Astrocyte of the cerebellum (primary cell): ENCODE measurements at places on chromosomes 12 and 14.

DNA sequence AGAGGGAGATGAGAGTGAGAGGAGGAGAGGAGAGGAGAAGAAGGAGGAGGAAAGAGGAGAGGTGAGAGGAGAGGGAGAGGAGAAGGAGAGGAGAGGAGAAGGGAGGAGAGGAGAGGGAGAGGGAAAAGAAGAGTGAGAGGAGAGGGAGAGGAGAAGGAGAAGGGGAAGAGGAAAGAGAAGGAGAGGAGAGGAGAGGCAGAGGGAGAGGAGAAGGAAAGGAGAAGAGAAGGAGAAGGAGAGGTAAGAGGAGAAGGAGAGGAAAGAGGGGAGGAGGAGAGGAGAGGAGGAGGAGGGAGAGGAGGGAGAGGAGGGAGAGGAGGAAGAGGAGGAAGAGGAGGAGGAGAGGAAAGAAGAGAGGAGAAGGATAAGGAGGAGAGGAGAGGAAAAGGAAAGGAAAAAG, 266.8 kb downstream of the ITPR2 start:
- no peak for DNase-seq

- peak; percentile 86 for DNase-seq
These were observed 169.5 kb upstream of the RTL1 start for GRCh38 chr14:101072945-101073597.

- no peak for DNase-seq
These were observed 1.0 kb upstream of the NAP1L1 start for GRCh38 chr12:76085520-76085868.

DNA sequence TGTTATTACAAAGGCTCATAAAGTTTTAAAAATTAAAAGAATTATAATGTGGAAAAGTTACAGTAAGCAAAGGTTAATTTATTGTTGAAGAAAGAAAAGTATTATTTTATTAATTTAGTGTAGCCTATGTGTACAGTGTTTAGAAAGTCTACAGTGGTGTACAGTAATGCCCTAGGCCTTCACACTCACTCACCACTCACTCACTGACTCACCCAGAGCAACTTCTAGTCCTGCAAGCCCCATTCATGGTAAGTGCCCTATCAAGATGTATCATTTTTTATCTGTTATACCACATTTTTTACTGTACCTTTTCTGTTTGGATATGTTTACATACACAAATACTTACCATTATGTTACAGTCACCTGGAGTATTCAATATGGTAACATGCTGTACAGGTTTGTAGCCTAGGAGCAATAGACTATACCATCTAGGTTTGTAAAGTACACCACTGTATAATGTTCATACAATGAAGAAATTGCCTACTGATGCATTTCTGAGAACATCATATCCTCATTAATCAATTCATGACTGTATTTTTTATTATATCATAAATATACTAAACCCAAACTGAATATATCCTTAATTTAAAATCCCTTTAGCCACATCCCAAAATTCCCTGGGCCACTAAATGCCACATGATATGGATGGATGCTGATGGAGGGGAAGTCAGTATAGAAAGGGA, 43.6 kb upstream of the NID2 start:
- DNase-seq, result no peak

DNA sequence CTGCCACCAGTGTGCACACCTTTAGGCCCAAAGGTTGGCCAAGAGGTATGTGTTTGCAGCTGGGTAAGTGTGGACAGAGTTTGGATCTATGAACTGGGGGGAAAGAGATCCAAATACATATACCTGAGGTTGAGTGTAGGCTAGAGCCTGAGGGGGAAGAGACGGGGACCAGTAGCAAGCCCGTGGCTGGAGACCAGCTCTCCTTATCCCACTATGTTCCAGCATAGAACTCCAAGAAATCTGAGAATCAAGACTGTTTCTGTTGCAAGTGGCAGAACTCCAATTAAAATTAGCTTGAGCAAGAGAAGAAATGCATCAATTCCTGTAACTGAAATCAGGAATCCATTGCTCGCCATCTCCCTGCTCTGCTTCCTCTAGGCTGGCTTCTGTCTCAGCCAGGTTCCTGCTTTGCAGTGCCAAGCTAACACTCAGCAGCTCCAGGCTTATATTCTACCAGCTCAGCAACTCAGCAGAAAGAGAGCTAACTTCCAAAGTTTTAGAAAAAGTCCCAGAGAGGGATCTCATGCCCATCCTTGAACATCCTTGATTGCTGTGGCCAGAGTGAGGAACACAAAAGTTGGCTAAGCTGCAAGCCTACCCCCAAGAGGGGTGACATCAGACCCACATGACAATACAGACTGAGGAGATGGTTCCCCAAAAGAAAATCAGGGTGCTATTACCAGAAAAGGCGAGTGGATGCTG, 1.5 kb upstream of the PCK2 start:
- DNase-seq, result no peak

- DNase-seq, result no peak
These were observed 62.1 kb upstream of the SLC38A4 start for GRCh38 chr12:46887870-46888269.

GRCh38 chr12:41663598-41664265, 475.6 kb downstream of the PDZRN4 start:
- DNase-seq, result peak; percentile 27

GRCh38 chr14:91866511-91867295, 633 bp downstream of the TC2N start:
- DNase-seq, result no peak

GRCh38 chr14:68795597-68796417, 2.9 kb upstream of the ZFP36L1 start:
- DNase-seq, result no peak

DNA sequence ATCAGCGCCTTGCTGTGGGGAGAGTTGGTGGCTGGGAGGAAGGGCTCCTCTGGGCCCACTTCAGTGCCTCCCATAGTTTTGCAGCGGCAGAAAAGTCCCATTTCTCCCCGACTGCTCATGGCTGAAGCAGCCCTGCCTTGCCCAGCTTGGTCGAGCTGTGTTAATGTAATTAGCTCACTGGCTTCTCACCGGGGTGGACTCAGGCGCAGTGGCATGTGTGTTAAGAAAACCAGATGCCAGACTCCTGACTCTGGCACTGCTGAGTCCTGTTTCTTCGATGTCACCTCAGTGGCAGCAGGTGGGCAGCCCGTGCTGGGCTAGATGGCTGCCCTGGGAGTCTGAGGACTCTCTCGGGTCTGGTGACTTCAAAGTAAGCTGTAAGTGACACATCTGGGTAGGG, 47.4 kb downstream of the CHST11 start:
- no peak for DNase-seq

DNA sequence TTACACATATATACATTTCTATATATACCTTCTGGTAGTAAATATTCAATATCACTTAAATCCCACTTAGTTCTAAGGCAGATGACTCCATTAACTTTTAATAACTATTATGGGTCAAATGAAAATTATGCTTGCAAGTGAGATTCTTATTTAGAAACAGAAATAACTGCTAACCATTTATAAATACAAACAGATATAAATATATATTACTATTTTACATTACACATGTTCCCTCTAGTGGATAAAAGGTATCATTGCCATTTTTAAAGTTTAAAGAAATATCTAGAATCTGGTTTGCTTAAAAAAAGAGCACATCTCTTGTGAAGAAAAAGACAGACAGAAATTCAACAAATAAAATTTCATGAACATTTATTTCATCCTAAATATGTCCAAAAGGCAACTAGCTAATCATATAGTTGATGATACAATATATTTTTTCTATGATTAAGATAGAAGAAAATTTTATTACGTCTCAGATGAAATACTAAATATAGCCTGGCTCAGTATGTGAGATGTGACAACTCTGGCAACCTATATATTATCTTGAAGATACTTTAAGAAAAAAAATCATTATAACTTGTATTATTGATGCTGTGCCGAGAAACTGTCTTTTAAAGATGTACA, 11.7 kb upstream of the RAD51AP1 start:
- no peak for DNase-seq

DNA sequence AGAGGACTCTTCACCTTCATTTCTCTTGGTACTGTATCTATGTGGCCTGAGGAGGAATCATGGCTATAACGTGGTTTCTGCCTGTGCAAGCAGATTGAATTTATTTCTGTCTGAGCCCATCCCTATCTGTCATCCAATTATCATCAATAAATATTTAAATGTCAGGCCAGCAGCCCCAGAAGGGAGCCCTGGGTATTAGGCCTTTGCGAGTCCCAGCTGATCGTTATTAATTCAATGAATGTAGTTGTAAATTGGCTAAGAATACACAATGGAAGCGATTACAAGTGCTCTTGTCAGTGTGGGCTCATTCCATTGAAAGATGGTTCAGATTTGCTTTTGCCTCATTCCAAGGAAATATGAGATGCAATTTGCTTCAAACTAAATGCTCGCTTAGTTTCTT, 142.0 kb downstream of the KTN1 start:
- no peak for DNase-seq

- no peak for DNase-seq
These were observed 145.0 kb downstream of the RIMBP2 start for GRCh38 chr12:130571089-130571488.

GRCh38 chr12:68159681-68160304, at the start of gene IFNG:
IFNG (minus strand) TSS chr12:68159740; CDS start chr12:68159615, 125 bp downstream.
- no peak for DNase-seq

DNA sequence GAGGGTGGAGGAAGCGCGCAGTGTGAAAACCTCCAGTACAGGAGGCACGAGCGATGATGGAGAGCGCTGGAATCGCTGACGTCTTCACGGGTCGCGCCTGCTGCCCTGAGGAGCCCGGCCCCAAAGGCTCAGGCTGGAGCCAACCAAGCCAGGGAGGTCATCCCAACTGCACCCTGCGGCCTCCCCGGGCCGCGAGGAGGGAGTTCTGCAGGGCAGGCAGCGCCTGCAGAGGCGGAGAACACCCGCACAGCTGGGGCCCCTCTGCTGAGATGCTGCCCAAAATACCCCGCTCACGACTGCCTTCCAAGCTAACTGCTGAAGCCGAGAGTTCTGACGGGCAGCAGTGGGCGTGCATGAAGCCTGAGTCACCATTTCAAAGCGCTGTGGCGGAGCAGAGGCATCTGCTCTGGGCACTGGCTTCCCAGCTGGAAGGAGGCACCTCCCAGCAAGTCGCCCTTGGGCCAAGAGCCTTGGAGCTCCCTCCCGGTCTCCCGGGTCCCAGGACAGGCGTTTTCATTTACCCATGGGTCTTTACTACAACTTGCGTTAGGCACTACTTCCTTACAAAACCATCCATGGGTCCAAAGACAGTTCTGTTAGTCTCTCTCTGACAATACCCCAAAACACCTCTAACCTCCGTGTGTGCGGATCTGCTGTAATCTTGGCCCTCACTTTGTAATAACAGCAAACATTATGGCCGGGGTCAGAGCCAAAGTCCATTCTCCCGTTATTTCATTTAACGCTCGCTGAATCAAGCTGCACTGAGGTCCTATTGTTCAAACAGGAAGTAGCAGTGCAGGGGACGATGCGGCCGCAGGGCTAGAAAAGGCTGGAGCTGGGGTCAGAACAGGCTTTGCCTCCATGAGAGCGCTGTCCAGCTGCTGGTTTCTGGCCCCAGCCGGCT, 60.1 kb upstream of the RIMBP2 start:
- peak; percentile 57 for DNase-seq
